ENCODE measurements at places on chromosomes 3 and 15. TPM values are rescaled to one million over a fixed set of nuclear protein-coding genes. Genes with fewer than 3 reads are reported as not detected.

DNA sequence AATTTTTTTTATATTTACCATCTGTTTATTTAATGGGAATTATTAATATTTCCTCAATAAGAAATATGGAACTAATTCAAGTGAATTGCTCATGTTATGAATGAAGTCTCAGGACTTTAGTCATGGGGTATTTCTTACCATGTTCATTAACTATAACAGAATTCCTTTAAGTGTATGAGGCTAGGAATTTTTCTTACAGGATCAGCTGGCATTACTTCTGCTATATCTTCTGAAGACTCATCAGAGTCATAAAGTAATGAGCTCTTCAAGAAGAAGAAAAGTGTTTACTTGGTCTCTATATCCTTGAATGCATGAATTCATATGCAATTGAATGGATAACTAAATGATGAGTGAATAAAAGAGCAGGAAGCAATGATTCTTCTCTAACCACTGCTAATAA, 486.8 kb upstream of the THBS1 start:
- no peak for DNase-seq

DNA sequence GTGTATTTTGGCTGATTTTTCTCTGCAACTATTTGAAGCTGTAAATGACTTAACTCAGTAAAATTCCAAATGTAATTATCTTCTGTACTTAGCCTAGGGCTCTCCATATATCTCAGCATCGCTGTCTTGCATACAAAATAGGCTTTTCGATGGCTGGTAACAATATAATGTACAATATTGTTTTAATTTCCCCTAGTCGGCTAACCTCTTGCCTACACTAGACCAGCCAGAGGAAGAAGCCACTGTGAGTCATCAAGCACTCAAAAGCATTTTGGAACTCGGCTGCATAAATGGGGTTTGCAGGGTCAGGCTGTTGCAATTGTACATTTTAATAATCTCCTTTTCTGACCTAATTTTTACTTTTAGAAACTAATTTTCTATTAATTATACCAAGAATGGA, 583.8 kb downstream of the FOXP1 start:
- DNase-seq, result no peak

DNA sequence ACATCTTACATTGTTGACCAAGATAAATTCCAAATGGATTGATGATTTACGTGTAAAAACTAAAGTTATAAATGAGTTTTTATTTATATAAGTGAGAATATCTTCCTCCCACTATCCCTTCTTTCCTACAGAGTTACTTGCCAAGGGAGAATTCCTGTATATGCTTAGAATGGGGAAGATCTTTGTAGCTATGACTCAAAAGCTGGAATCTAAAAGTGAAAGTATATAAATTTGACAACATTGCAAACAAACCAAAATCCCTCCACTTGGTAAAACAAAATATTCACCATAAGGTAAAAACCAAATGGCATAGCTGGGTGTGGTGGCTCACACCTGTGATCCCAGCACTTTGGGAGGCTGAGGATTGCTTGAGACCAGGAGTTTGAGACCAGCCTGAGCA, 52.7 kb upstream of the GCNT3 start:
- DNase-seq, result no peak

DNA sequence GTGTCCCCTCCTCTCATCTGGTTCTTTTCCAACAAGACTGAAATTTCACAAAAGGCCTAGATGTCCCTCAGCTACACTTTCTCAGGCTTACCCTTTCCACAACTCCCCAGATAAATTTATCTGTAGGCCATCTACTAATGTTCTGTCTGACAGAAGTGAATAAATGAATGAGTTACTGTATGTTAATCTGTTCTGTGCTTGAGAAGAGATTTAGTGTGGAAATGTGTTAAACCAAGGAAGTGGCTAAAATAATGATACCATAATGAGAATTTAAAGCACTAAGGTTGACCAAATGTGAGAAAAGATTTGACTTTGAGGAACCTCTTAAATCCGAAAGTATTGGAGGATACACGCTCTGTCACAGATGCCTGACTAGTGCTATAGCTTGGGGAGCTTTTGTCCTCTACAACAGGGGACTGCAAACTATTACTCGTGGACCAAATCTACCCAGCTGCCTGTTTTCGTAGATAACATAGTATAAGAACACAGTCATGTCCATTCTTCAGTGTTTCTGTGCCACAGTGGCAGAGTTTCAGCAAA, 74.8 kb upstream of the P2RY1 start:
- DNase-seq, result no peak

- no peak for DNase-seq
Measured at GRCh38 chr3:167867981-167868380, 132.5 kb downstream of the SERPINI1 start.

GRCh38 chr15:88656760-88657221, 18.0 kb downstream of the ISG20 start:
- no peak for DNase-seq

The FOXB1 gene
- polyA plus RNA-seq, result not detected

The SHF gene
- 35.3 TPM for polyA plus RNA-seq

The IGSF10 gene
- polyA plus RNA-seq, result 38.3 TPM

The ALPK3 gene
- 23.6 TPM for polyA plus RNA-seq
